ENCODE measurements at places on chromosomes 13 and 19. TPM values are rescaled to one million over a fixed set of nuclear protein-coding genes. Genes with fewer than 3 reads are reported as not detected.

DNA sequence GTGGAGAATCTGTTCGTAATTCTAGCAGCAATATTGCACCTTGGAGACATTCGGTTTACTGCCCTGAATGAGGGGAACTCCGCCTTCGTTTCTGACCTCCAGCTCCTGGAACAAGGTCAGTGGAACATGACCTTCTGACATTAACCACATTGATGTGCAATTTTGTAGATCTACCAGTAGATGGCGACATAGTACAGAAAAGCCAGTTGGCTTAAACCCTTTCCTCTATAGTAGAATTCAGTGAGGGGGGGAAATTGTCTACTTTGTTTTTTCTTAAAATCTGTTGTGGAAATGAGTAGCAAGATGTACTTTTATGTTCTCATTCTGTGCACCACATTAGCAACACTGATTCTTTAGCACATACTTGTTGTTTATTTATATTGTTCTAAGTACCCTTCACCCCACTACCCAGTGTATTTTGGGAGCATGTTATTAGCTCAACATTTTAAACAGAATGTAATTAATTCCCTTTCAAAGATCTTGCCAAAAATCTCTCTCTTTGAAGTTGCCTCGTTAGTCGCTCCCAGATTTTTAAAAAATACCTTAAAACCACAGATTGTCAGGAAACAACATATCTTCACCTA, 332.2 kb downstream of the MYO16 start:
- DNase-seq = peak; percentile 46

The ZNF616 gene
- total RNA-seq = 5.3 TPM

The HCST gene
- 2.9 TPM for total RNA-seq

The CYP2A7 gene
- not detected for total RNA-seq

GRCh38 chr13:50220938-50221337, 205.7 kb downstream of the KCNRG start:
- no peak for DNase-seq

The NTF4 gene
- 0.39 TPM for total RNA-seq

The TEX101 gene
- not detected for total RNA-seq

- no peak for DNase-seq
Observed at GRCh38 chr13:83453300-83453699, 429.0 kb downstream of the SLITRK1 start.

The F10 gene
- total RNA-seq = 0.18 TPM

DNA sequence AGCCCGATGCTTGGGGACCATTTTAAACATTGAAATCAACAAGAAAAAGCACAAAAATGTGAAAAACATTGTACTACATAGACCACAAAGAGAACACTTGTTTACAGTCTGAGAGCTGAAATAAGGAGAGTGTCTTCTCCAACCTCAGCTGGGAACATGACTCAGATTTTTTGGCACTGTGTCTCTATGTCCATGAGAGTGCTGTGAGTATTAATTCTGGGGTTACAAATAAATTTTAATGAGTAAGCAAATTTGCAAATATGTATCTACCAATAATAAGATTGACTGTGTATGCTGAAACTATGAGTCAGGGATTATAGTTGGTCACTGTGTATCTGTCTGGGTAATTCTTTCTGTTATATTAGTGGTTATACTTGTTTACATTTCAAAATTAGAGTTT, 174.0 kb downstream of the DCT start:
- no peak for DNase-seq

The SLC6A16 gene
- total RNA-seq = 1.3 TPM

GRCh38 chr13:51913421-51914136, 51.8 kb downstream of the CCDC70 start:
- no peak for DNase-seq

- no peak for DNase-seq
Observed at GRCh38 chr19:32265995-32266394, 79.4 kb upstream of the ZNF507 start.

The RFPL4A gene
- total RNA-seq = not detected

GRCh38 chr13:66886264-66886663, 343.9 kb downstream of the PCDH9 start:
- DNase-seq = no peak

DNA sequence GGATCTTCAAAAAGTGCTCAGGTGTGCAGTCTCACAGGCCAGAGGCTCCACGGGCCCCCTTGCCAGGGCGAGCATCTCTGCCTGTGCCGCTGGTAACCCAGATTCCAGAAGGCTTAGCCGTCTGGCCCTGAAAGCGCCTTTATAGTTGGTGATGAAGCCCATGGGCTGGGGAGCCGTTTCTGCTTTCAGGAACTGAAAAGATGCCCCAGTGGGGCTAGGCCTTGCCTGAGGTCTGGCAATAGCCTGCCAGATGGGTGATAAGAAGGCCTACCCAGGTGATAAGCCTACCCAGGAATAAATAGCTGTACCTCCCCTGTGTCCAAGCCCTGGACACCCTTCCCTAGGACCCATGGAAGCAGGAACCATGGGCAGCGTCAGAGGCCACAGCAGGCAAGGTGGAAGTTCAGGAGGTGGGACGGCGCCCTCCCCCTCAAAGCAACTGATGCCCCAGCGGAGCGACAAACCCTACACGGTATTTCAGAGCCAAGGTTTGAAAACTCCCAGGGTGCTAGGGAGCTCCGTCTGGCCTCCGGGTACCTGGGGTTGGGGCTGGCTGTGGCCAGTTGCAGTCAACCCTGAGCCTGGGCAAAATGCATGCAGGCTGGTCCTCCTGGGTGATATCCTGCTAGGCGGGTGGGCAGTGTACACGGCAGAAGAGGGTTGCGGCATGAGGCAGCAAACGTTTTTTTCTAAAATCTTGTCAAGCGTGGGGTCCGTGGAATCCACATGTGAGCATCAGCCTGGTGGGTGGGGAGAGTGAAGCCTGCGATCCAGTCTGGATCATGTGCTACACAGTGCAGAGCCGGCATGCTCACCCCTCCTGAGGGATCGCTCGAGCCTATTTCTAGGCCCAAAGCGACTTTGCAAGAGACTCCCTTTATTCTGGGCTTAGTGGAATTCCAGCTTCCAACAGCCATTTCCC, 45.3 kb downstream of the ACTN4 start:
- no peak for DNase-seq

- DNase-seq = no peak
Observed at GRCh38 chr19:497491-497868, 1.2 kb downstream of the MADCAM1 start.
